ENCODE measurements at places on chromosomes 7 and 10. TPM values are rescaled to one million over a fixed set of nuclear protein-coding genes. Genes with fewer than 3 reads are reported as not detected.
A peak's percentile ranks its signal among the peaks of the same experiment; 100 is the strongest.

Gene PGAM2
- total RNA-seq: not detected

GRCh38 chr10:119604468-119604867 is 7.7 kb upstream of the TIAL1 start:
- DNase-seq: no peak

DNA sequence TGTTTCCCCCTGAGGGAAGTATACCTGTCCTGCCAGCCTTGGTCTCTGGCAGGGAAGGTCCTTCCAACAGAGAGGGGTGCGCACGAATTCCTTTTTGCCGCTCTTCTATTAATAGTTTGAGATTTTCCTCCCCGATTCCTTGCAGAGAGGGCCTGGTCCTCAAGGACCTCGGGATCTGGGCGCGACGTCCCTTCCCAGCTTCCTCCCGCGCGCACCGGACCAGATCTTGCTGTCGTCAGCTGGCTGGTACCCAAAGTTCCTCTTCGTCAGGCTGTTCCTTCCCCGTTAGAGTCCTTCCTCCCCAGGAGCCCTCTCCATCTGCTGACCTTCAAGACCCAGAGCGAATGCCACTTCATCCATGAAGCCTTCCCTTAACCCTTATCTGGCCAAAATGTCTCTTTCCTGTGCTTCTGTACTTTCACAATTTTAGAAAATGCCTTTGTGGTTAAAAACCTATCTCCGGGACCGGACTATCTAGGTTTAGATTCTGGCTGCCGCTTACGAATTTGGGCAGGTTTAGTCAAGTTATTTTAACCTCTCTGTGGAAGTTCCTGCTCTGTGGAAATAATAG is 851 bp upstream of the GOT1 start:
- peak; percentile 84 for DNase-seq

Gene GNG11
- 32.2 TPM for total RNA-seq

- no peak for DNase-seq
Measured at GRCh38 chr10:11285171-11285570, 267.5 kb downstream of the CELF2 start.

DNA sequence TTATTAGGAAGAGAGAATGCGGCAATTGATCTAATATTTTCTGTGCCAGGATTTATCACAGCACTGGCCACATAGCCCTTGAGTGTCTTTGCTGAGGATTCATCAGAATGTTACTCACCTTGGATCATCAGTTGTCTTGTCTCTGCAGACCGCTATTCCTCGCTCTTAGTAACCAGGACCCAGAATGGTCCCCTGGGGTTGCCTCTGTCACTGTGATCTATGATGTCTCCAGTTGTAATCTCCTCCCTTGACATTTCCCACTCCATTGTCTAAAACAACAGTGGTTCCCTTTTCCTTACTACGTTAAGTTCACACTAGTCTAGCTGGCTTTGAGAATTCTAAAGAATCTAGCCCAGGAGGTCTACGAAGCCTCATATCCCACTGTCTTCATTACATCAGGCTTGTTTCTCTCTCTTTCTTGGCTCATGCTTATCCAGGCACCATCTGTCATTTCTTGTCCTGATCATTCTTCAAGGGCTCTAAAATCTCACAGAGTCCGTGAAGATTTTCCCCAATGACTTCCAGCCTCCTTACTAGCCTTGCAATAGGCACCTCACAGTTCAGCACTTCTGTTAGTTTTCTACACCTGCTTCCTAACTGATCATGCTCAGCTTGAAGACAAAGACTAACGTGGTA is 125.8 kb downstream of the CUBN start:
- no peak for DNase-seq

Gene TDRD1
- total RNA-seq: not detected

DNA sequence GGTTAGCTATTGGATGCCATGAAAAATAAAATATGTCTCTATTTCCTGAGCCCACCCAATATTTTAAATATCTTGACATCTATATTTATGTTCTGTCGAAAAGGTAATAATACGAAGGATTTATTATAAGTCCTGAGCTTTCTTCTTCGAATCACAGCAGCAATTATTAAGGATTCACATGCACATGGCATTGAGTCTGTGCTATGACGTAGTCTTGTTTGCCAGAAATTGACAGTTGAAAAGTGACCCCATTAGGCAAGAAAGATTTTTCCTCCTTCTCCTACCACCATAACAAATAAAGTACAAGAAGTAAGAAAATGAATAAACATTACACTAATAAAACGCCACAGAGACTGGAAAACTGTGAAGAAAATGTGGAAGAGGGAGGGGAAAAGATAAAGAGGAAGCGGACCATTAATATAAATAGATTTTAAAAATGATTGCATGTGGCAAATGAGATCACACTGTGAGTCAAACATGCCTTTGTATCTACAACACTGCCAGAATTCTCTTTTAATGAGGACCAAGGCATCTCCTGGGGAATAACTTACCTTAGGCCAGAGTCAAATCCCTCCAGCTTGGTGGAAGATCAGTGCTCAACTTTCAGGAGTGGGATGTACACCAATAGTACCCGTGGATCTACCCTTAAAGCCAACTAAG is 21.6 kb downstream of the FZD1 start:
- DNase-seq: no peak

Gene ZNF804B
- total RNA-seq: not detected

- no peak for DNase-seq
Measured at GRCh38 chr10:125231116-125231812, 70.9 kb upstream of the CTBP2 start.

DNA sequence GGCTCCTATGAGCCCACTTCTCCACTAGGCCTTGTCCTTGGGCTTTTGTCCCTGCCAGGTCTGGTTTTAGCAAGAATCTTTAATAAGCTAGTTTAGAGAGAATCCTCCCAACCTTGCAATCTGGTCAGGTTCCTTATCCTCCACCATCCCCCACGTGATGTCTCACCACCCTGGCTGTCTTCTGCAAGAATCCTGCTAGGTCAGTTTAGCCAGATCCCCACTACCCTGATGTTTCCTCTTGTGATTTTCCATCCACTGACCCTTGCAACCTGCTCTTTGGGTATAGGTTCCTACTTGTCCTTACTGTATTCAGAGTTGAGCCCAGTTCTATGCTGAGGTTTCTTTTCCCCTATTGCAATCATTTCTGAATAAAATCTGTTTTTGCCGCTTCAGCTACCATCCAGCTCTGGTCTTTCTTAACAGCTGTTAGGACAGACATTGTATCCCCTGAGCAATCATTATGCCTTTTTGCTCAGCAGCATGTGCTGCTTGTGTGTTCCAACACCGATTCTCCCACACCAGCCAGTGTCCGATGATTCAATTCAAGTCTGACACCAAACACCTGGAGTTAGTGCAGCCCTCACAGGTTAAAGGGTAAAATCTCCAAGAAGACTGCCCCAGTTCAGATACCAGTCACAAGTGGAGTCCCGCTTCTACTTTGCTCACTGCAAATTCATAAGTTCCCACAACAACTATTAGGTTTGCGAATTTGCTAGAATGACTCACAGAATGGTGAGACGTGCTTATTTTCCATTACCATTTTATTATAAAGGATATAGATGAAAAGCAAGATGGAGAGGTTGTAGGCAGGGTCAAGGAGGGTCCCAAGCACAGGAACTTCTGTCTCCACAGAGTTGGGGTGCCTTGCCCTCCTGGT is 62.2 kb upstream of the ADCY1 start:
- no peak for DNase-seq

- no peak for DNase-seq
Measured at GRCh38 chr10:132151286-132151950, 35.3 kb upstream of the DPYSL4 start.

GRCh38 chr7:158255558-158255957 is 332.1 kb downstream of the PTPRN2 start:
- peak; percentile 23 for DNase-seq

DNA sequence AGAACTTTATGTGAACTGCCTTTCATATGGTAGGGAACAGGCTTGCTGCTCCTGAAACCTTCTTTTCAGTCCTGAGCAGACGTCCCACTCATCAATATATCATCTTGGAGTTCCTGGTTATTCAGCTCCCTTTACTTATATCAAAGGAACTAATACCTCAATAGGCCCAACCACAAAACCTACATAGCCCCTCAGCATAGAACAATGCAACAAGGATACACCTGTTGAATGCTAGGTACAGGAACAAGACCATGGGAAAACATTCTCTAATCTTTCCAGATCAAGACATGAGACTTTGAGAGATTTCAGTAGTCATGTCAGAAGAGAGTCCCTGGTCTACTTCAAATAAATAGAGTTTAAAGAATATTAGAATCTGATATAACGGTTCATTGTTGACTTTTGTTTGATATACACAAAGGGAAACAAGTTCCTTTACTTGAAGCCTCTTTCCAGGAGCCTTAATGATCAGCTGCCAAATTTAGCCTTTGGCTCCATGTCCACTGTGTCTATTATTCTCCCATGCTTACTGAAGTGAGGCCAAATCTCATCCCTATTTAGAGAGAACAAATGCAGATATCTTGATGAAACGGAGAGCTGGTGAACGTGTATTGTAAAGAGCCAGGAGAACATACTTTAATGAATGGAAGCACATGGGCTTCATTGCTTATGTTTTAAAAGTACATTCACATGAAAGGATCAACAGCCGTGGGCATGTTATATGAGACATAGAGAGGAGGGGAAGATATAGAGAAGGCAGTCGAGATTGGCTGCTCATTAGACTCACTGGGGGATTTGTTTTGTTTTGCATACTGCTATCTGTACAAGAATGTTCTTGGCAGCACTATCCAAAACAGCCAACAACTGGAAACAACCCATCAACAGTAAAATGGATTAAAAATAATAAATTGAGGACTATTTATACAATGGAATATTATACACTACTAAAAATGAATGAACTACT is 9.5 kb downstream of the RHOBTB1 start:
- no peak for DNase-seq

DNA sequence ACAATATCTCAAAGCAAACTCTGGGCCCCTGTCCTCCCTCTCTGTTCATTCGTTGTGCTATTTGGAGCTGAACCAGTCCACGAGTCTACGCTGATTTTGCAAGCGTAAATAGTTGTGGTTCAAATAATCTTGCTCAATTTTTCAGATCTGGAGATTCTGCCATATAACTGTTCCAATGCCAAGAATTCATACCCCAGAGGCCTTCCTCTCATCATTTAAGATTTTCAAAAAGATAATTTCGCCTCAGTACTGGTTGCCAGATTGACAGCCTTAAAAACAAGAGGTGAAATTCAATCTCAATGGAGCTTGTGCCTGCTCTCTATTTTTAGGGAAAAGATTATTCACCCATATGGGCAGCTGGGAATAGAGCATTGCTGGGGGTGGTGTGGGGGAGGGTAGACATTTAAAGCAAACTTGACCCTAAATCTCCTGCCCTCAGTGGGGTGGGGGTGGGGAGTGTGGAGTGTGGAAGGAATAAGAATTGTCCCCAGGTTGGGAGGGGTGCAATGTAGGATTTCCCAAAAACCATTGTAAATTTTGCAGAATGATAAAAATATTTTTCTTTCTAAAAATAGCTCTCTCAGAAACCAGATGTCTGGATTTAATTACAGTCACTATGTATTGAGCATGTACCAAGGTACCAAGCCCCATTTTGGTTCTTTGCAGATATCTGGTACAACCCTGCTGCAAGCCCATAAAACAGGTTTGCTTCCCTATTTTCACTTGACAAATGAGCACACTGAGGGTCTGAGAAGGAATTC is 104.7 kb upstream of the EEPD1 start:
- no peak for DNase-seq

Measured in Peyer's patch (tissue), 4 donors.